ENCODE measurements at places on chromosomes 7 and 10.

GRCh38 chr7:47091141-47091540, 490.8 kb downstream of the TNS3 start:
- DNase-seq: no peak

GRCh38 chr10:79140085-79140793, 71.5 kb downstream of the ZMIZ1 start:
- DNase-seq: no peak

GRCh38 chr10:112278871-112279270, 4.3 kb upstream of the TECTB start:
- DNase-seq: no peak

DNA sequence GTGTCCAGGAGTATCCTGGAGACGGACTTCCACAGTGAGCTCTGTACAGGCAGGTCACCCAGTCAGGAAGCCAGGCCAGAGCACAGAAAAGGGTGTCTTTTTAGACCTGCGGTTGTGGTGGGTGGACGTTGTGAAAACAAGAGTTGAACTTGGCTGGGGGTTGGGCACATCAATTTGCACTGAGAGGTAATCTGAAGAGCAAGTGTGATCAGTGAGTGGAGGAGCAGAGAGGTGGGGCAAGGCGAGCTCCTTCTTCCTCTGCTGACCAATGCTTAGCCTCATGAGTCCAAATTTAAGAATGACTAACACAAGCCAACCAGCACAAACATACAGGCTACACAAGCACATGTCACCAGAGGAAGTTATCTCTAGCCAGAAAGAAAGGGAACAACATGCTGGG, 310.8 kb downstream of the TCERG1L start:
- DNase-seq: no peak

DNA sequence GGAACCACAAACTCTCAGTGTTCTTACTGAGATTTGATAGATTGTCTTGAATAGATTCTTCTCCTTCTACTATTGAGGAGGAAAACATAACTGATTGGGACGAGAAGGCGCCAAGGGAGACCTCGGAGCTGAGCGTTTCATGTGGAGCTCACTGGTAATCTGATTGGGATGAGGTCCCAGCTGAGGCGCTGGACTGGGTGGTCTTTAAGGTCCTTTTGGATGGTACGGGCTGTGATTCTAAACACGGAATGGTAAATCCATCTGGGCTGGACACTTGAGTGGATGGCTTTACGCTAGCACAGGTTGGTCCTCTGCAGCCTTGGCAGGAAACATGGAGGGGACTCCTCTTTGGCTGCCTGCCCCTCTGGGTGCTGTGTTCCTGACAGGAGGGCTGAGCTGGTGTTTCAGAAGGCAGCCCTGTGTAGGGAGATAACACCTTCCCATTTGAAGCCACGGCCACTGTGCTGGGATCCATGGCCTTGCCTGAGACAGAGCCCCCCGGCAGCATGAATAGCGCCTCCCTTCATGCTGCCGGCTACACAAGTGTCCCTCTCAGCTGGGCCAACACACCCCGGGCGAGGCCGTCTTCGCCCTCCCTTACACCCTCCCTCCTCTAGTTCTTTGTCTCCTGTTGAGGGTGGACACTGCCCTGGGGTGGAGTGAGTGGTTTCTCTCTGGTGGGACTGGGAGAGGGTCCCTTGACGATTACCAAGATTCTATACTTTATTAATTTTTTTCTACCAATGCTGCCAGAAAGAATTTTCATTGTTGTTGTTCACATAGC, 203.2 kb upstream of the SHH start:
- DNase-seq: no peak

GRCh38 chr10:844552-844951, 87.0 kb downstream of the LARP4B start:
- no peak for DNase-seq

- no peak for DNase-seq
Measured at GRCh38 chr10:110774069-110775019, 97.4 kb upstream of the PDCD4 start.

- no peak for DNase-seq
Measured at GRCh38 chr10:58666024-58666423, 153.4 kb downstream of the BICC1 start.

GRCh38 chr10:112509558-112510291, 62.7 kb downstream of the VTI1A start:
- no peak for DNase-seq

- DNase-seq: no peak
Measured at GRCh38 chr7:36600869-36601530, 123.3 kb downstream of the AOAH start.

- no peak for DNase-seq
Measured at GRCh38 chr7:101330011-101330484, 8.4 kb upstream of the IFT22 start.

GRCh38 chr7:107728276-107728675, 15.7 kb upstream of the CBLL1 start:
- no peak for DNase-seq

- DNase-seq: no peak
Measured at GRCh38 chr10:76047521-76047920, 616.1 kb downstream of the LRMDA start.

DNA sequence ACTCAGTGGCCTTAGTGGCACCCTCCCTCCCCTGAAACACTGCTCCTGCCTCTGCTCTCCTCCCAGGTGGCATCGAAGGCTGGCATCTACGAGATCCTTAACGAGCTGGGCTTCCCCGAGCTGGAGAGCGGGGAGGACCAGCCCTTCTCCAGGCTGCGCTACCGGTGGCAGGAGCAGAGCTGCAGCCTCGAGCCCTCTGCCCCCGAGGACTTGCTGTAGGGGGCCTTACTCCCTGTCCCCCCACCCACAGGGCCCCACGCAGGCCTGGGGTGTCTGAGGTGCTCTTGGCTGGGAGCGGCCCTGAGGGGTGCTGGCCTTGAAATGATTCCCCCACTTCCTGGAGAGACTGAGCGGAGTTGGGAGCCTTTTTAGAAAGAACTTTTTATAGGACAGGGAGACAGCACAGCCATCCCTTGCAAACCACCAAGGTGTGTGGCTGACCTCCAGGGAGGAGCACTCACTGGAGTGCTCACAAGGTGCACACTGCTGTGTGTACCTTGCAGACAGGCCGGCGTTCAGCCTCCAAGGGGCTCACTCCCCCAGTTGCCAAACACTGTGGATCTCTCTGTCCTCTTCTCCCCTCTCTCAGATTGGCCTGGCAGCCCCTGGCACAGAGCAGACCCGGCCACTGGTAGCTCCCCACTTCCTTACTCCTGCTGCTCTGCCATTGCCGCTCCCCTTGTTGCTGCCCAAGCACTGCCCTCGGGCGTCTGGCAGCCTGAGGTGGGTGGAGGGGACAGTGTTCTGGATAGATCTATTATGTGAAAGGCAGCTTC, 35.8 kb downstream of the PRF1 start:
- no peak for DNase-seq

- DNase-seq: no peak
Measured at GRCh38 chr10:43524434-43525247, 49.8 kb downstream of the ZNF239 start.

- no peak for DNase-seq
Measured at GRCh38 chr10:111100198-111100597, 23.4 kb downstream of the ADRA2A start.

DNA sequence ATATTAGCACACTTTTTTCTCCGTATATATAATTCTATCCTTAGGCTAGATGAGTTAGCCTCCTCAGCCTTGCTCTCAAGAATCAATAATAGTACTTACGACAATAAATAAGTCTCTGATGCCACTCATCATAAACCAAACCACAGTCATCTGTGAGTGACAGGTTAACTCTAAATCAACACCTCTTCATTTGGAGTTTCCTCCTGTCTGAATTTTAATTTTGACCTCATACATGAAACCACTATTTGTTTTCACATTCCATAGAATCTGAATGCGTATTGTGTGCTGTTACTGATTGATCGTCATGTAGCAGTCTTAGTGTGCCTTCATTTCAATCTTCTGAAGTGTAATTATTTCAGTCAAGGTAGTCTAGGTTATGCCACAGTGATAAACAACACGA, 85.8 kb downstream of the HGF start:
- DNase-seq: no peak

GRCh38 chr10:48444861-48445841, 138.7 kb downstream of the MAPK8 start:
- DNase-seq: no peak

DNA sequence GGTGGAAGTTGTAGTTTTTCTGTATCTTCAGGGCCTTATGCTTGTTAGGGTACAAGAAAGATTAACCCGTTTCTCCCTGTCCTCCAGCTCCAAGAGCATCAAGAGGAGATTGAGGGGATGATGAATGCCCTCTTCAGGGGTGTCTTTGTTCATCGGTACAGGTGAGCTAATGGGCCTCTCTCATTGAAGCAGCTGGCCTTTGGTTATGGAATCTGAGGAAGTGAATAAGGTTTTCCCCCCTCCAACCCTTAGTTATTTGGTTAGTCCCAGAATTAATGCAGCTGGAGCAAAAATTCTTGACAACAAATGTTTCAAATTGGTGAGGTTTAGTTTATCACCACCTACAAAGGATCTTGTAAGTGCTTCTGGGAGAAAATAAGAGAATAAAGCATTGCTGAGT, 17.5 kb downstream of the STAG3 start:
- no peak for DNase-seq

DNA sequence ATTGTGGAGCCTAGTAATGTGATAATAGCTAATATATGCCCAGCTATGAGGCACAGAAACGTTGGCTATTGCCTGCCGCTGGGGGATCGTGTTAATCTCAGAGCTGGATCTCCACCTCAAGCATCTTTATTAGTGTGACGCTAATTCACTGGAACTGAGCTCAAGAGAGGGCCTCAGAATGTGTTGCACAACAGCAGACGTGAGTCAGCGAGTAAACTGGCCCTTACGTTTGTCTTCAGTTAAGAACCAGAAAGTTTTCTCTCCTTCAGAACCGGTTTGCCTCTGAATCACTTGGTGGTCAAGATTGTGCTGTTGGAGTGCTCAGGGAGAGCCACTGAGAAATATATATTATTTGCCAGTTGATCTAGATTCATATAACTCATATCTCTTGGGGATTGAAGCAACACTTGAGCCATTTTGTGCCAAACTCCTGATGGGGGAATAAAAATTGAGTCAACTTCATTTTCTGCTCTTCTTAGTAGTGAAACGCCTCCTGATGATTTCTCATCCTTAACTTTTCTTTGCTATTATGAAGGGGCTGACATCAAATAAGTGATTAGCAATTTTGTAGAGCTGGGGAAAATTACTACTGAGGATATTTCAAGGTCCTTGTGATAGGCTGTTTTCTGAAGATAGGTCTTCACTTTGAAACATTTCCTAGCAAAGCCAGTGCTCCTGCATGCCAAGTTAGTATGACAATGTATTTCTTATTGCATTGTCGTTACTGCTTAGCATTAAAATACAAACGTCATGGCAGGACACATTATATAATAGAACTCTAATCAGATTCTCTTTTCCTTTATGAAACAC, 22.3 kb downstream of the BZW2 start:
- peak; percentile 38 for DNase-seq

DNA sequence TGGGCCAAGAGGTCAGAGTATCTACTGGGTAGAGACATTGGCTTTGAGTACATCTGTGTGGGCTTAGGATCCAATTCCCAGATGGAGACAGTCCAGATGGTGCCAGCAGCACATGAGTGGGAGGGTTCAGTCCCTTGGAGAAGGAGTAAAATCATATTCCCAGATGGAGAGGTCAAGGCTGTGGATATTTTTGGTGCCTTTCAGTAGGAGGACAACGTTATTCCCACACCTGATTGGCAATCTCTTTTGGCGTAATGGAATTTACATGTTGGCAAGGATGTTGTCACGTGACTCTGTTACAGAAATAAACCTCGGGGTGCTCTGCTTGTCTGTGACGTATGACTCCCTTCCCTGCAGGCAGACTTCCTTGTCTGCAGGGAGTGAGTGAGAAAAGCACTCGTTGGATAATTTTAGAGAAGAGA, 27.6 kb downstream of the NPS start:
- no peak for DNase-seq

DNA sequence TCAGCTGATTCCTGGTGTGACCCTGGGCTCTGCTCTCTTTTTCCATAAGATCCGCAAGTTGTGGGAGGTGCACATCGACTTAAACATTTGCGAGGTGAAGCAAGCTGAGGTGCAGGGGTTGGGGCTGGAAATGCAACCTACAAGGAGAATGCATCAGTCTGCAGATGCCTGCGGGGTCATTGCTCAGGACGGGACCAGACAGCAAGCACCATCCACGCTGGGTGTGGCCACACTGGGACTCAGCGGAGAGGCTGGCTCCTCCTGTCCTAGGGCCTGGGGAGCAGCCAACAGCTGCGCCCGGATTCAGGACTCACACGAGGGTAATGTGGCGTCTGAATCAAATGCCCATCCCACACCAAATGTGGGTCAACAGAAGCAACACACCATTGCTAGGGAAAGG, 33.8 kb downstream of the STK32C start:
- DNase-seq: no peak

DNA sequence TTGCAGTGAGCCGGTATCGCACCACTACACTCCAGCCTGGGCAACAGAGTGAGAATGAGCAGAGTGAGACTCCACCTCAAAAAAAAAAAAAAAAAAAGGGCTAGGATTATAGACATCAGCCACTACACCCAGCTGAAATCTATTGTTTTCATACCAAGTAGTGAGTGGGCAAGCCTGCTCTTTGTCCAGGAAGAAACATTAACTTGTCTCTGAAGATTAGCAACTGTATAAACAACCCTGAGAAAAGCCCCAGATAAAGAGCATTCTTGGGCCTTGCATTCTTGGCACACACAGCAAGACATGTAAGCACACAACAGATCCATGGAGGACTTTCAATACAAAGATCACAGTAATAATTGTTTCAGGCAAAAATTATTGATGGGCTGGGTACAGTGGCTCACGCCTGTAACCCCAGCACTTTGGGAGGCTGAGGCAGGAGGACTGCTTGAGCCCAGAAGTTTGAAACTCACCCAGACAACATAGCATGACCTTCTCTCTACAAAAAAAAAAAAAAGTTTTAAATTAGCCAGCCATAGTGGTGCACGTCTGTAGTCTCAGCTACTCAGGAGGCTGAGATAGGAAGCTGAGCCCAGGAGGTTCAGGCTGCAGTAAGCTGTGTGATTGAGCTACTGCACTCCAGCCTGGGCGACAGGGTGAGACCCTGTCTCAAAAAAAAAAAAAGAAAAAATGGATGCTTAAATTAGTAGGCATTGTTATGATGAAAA, 4.4 kb downstream of the PSPH start:
- DNase-seq: no peak

DNA sequence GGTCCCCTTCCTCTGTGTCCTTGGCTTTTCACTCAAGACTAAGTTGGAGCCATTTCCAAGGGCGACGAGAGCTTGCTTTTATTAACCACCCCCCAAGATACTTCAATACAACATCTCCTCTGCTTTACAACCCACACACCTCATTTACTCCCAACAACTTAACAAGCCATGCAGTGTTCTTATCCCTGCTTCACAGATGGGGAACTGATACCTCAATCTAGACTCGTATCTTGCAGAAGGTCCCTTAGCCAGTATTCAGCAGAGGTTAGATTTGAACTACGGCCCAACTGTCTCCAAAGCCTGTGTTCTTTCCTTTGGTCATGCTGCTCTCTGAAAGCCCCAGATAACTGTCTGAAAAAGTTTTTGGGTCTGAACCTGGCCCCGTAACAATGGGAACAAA, 444.8 kb downstream of the GRID1 start:
- DNase-seq: no peak
